NCI-H1092 (cell line): ENCODE measurements at places on chromosomes 2 and 18.

- DNase-seq: peak; percentile 47
These were observed 11.5 kb downstream of the TEX44 start for GRCh38 chr2:231604101-231604684.

GRCh38 chr18:59617468-59617932, 79.7 kb downstream of the CCBE1 start:
- DNase-seq: no peak

DNA sequence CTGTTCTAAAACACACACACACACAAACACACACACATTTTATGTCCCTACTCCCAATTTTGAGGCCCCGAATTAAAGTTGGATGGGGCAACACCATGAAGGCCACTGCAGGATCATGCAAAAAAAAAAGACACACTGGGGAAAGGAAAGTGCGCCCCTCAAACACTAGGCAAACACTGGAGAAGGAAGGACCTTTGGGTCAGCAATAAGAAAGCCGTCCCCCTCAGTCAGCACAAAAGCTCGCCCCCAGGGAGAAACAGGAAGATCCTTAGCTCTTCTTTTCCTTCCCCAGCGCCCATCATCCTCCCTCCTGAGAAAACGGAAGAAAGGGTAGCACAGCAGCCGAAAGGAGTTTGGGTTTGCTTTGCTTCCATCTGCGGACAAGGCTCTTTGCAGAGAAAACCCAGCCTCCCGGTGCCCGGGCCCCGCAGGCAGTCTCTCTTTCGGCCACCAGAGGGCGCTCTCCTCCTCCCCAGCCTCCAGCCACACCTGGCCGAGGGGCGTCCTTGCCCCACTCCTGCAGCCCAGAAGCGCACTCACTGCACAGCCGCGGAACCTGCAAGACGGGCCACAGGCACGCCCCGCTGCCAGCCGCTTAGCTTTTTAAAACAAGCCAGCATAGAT, 248.5 kb downstream of the CDH20 start:
- peak; percentile 77 for DNase-seq

DNA sequence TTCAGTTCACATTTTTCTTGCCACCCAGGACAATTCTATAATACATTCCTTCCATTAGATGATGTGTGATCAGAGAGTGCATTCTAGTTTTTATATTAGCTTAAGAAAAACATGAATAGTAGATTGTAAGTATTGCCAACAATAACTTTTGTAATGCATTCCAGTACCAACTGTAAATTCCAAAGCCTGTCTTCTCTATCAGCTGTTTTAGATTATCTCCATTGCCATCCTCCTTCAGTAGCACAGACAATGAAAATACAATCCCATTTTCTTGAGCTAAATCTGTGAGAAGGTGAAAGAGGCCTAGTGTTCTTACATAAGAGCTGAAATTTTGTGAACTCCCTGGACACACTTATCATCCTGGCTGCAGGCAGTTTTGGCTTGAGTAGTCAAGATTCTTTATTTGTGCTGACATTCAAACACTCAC, 103.9 kb downstream of the CCBE1 start:
- DNase-seq: no peak

DNA sequence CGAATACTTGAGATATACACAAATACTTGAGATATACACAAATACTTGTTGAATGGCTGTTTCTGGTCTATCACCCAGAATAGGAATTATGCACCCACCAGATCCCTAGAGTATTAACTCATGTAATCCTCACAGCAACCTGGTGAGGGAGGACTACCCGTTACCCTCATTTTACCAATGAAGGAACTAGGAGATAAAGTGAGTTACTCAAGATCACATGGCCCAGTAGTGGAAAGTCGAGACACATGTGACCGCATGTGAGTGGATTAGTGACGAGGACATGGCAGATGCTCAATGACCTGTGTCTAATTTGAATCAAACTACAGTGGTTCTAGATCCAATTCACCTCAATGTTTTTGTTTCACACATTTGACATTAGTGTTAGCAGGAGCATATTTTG, 2.4 kb downstream of the MOGAT1 start:
- no peak for DNase-seq

DNA sequence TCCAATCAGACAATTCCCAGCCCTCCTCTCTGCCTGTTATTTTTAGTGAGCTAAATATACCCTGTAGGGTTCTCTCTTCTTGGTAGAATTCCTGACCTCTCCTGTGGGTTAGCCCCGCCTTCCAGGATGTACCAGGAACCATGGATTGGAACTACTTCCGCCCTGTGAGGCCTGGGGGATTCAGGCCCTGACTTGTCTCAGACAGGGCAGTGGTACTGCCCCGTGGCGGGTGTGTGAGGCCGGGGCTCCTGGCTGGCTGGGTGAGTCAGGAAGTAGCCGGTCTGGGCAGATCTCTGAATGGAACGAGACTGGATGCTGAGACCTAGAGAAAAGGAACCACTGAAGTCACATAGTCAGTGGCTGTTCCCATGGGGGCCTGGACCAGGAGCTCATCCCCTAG, 50.5 kb downstream of the DYSF start:
- no peak for DNase-seq

GRCh38 chr2:33531549-33532059, 55.2 kb downstream of the RASGRP3 start:
- DNase-seq: no peak

DNA sequence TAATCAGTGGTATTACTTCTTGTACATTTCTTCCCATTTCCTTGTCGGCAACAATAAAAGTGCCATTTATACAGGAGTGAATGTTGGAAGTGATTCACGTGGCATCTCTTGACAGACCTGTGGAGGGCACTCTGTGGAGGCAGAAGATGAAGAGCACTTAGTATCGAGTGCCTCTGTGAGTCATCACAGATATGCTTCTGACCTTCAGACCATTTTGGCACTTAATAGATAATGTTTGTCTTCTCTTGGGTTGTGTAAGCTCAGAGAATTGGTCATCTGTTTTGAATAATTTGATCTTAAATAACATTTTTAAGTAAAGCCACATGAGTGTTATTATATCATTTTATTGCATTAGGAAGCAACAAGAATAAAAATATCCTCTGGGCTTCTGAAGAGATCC, 305.5 kb downstream of the PTPRM start:
- DNase-seq: no peak

- peak; percentile 82 for DNase-seq
These were observed 42.4 kb downstream of the LRRFIP1 start for GRCh38 chr2:237669628-237670392.

DNA sequence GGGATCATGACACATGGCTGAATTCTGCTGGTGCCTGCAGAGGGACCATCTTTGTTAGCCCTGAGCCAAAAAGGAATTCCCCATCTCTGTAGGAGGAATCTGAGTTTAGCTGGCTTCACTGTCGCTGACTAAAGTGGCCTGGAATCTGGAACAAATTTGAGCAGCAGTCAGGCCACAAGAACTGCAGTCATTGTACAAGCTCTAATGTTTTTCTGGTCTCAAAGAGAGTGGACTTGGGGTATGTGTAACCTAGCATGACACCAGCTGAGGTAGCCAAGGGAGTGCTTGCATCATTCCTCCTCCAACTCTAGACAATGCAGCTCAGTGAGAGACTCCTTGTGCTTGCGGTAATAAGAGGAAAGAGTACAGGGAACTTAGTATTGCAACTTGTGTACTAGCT, 539.1 kb upstream of the LRRTM4 start:
- no peak for DNase-seq

GRCh38 chr2:100796499-100797100, 23.3 kb upstream of the NPAS2 start:
- DNase-seq: no peak

DNA sequence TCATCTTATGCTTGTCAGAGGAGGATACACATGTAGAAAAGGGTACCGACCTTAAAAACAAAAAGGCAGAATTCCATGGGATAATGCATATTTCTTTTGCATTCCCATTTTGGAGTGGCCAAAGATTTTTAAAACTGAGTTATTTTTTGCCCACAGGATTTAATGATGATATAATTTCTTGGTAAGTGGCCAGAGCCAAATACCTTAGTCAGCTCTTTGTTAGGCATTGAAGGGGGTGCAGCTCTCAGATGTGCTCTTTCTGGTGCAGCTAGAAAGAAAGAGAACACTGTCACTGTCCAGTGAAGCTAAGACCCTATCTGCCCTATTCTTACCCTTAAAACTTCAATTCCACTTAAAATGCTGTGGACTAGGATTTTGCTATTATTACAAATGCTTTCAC, 10.8 kb downstream of the COQ10B start:
- DNase-seq: no peak

DNA sequence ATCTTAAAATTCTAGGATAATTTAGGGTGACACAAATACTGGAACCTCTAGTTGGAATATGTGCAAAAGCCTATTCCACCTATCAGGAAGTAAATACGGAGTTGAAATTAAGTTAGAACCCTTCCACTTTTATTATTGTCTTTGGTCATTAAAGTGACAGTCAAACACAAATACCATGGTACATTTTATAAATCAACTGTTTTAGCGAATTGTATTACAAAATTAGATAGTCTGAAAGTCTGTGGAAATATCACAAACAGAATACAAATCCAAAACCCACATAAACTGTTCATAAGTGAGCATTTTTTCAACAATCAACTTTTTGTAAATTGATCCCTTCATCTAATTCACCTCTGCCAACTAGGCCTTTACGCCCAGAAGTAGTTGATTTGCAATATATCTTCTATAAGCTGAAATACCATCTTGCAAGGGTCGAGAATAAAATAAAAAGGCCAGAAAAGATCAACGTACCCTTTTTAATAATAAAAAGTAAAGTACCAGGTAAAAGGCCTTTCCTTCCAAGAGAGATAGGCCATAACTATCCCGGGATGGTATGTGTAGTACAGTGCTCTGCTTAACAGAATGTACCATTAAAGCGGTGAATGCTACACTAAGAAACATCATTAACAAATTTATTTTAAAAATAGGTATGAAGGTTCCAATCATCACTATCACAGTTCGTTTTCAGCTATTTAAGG, 1.3 kb downstream of the USP34 start:
- no peak for DNase-seq

DNA sequence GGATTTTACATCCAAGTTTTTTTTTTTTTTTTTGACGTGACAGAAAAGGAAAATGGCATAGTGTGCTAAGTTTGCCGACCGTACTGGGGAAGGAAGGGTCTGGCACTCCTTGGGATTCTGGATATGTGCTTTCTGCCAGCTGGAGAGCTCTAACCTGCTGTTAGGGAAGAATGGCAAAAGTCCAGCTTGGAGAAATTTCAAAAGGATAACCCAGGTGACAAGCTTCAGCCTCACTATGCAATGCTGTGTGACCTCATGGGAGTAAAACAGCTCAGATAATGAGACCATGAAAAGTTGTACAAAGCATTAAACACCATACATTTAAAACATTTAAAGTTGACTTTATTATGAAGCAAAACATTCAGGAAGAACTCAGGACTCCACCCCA, 10.3 kb upstream of the GPR45 start:
- no peak for DNase-seq

GRCh38 chr2:38509947-38510326, 92.8 kb downstream of the HNRNPLL start:
- no peak for DNase-seq

GRCh38 chr2:156565066-156565710, 129.0 kb downstream of the GPD2 start:
- no peak for DNase-seq

GRCh38 chr2:170354855-170355780, 177.2 kb downstream of the MYO3B start:
- peak; percentile 64 for DNase-seq

DNA sequence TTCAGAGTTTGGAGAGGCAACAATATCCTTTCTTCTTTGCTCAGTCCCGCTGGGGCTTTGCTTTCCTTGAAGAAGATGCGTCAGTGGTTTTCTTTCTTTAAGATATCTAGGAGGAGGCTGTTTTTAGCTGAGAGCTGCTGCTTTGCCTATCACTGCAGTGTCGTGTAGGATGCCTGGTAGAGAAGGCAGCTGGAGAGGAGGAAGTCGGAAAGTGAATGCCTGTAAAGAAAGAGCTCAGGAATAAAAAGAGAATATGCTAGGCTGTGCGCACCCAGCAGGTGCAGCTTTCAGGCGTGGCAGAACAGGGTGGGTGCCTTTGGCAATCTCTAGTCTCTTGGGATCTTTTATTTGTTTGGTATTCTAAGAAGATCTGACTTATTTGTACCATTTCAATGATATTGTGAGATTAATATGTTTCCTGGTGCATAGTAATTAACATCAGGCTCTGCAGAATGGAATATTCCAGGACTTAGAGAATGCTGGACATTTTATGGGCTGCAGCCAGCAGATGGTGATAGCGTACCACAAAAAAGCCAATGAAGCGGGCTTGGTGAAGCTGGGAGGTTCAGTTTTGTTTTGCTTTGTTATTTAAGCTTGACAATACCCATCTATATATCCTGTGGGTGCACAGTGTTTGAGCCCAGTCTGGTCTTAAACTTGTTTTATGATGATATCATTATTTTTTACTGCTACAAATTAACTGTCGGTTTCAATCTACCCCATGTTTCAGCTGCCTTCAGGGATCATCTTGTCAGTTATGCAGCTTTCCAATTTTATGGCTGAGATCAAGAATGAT, 34.9 kb downstream of the CAVIN2 start:
- peak; percentile 24 for DNase-seq

- no peak for DNase-seq
These were observed 696.8 kb downstream of the LRRTM4 start for GRCh38 chr2:76825140-76825970.

GRCh38 chr2:74414881-74415761, 6.3 kb downstream of the C2orf81 start:
- no peak for DNase-seq

GRCh38 chr2:38269421-38269820, 107.7 kb downstream of the ATL2 start:
- no peak for DNase-seq

- no peak for DNase-seq
These were observed 211.3 kb downstream of the GPD2 start for GRCh38 chr2:156647377-156648010.

DNA sequence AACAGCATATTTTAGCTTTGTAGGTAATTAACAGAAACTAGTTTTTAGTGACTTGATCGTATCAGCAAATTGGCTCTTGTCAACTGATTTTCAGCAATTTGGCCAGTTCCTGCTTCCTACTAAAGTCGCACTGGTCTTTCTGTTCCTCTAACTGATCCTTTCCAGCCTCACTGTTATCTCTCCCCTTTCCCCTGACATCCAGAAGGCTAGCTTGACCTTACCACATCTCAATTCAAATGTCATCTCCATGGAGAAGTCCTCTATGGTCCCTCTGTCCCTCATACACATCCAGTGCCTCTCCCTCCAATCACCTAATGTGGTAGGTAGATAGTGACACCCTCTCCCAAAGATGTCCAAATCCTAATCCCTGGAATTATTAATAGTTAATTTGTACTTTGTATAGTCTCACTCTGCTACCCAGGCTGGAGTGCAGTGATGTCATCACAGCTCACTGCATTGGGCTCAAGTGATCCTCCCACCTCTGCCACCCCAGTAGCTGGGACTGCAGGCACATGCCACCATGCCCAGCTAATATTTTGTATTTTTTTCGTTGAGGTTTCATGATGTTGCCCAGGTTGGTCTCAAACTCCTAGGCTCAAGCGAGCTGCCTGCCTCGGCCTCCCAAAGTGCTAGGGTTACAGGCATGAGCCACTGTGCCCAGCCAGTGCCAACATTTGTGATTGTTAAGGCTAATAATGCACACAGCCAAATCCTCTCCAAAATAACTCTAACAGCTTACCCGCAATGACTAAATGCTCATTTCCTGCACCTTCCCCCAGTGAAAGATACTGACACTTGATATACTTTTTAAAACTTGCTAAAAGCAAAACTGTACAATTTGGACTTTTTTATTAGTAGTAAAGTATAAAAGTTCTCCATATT, 16.9 kb downstream of the PSTPIP2 start:
- DNase-seq: no peak

- DNase-seq: no peak
These were observed 36.4 kb downstream of the COL3A1 start for GRCh38 chr2:189010536-189010935.

GRCh38 chr2:118086024-118086633, 2.1 kb upstream of the INSIG2 start:
- DNase-seq: no peak
